Spinal cord (tissue), 10 donors: ENCODE measurements at places on chromosomes 12 and 14.

DNA sequence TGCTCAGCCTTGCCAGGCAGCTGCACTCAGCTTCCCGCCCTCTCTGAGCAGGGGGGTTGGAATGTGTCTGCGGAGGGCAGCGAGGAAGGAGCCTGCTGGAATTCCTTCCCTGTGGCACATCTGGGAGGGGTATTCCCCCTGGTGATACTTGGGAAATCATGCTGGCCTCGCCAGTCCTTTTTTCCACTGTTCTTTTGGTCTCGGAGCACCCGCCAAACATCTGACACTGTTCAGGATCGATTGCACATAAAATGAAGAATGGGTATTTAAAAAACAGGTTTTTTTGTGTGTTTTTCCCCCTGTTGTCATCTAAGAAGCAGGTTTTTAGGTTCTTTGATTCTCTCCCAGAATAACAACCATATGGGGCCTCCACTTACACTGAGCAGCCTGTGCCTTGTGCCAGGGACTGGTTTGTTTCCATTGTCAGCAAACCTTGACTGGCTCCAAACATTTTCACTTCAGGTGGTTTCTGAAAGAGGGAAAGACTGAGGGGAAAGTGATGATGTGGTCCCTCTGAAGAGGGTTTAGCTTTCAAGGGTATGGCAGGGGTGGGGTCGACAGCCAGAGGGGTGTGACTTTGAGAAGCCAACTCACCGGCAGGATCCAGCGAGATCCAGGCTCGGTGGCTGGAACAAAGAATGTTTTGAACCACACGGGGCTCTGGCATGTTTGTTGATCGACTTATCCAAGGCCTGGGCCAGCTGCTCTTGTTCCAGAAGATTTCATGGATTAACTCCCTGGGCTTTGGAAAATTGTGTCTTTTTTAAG is 215.1 kb downstream of the CACNA1C start:
- no peak for DNase-seq

GRCh38 chr12:93363841-93364297 is 13.9 kb upstream of the NUDT4 start:
- DNase-seq: no peak

DNA sequence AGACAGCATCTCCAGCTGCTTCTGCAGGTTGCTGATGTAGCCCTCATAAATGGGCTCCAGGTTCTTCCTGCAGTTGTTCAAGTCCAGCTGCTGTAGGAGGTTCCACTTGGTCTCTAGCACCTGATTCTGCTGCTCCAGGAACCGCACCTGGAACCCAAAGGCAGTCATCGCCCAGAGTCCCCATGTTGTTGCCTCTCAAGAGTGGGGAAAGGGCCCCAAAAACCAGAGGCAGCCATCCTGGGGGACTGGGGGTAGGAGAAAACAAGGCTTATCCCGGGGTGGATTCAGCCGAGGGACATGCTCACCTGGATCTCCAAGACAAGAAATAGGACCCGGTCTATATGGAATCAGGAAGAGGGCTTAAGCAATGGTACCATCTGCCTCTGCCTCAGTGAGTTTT is 2.3 kb downstream of the KRT72 start:
- DNase-seq: no peak

- no peak for DNase-seq
These were observed 21.0 kb downstream of the EEA1 start for GRCh38 chr12:92908108-92908507.

DNA sequence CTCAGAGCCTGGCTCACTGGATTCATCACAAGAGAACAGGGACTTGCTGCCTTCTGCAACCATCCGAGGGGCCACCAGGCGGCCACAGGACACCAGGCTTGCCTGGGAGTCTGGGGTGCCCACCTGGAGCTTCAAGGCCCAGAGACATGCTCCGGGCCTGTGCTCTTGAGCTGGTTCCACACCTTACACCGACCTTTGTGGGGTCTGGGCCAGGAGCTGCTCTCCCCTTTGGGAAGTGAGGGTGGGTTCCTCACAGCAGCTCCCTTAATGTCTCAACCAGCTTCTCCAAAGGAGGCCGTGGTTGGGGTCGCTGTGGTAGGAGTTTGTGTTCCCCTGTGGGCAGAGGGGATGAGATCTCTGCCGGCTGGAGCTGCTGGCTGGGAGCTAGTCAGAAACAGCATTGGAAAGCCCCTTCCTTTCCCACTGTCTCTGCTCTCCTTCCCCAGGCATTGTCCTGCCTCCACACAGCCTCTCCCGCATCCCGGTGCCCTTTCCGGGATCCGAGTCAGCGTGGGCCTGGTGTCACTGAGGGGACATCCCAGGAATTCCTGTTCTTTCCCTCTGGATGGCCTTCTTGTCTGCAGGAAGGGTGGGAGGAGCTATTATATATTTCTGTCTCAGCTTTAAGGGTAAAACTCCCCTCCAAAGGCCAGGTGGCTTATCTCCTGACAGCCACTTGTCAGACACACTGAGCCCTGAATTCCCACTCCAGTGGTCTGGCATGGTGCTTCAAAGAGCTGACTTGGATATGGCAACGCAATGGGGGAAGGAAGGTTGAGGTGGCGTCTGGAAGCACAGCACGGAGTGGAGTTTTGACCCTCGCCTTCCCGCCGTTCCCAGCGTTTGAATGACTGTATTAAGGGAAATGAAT is 5.1 kb upstream of the PAPLN start:
- no peak for DNase-seq

DNA sequence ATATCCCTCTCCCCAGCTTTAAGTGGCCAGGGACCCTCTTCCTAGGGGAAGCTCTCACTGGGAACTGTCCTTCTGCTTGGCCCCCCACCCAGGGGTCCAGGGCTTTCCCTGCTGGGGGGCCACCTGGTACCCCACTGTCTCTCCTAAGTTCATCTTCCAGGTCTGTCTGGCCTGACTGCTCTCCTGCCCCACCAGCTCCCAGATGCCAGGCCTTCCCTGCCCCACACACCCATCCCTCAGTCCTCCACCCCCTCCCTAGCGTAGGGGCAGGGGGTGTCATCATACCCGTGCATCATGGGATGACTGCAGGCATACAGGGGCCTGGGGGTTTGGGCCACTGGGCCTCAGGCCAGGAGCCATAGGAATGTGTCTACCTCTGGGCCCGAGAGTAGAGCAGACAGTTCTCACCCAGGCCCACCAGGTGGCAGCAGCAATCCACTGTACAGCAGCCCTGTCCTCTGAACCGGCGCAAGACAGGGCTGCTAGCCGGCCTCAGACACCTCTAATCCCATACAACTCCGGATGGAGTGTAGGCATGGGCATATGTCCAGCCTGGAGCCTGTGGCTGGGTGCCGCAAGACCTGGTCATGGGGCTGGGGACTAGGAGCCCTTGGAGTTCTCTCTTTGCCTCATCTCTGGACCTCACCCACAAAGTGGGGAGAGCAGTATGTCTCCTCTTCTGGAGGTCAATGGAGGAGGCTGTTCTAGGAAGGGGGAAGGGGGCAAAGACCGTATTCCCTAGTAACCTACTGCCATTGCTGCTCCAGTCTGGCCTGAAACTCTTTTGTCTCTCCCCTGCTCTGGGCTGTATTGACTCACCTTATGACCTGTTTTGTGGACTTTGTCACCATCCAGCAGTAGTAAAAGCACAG is 10.0 kb upstream of the SMARCD1 start:
- peak; percentile 59 for DNase-seq

- DNase-seq: no peak
These were observed 34.9 kb downstream of the KRT80 start for GRCh38 chr12:52156757-52157565.

DNA sequence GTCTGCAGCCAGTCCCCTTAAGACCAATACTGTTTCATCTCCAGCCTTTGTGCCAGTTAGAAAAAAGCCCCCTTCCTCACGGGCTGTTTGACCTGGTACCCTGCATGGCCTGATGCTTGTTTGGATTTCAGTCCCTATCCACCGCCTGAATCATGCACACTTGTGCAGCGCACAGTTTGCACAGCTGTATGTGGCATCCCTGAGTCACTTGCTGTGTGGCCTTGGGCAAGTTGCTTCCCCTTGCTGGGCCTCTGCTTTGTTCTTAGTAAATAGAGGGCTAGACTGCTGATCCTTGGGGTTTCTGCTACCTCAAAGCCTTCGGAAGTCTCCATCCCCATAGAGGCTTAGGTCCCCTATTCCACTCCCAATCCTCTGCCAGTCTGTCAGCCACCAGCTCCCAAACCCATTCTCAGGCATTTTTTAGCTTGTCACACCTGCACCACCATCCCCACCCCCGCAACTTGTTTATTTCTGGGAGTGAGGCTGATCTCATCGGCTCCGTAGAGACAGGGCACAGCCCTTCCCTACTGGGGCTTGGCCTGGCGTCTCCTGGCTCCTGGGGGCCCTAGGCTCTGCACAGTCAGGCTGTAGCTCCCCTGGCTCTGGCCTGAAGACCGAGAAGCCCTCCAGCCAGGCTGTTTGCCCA is 8.8 kb downstream of the KRT80 start:
- no peak for DNase-seq

DNA sequence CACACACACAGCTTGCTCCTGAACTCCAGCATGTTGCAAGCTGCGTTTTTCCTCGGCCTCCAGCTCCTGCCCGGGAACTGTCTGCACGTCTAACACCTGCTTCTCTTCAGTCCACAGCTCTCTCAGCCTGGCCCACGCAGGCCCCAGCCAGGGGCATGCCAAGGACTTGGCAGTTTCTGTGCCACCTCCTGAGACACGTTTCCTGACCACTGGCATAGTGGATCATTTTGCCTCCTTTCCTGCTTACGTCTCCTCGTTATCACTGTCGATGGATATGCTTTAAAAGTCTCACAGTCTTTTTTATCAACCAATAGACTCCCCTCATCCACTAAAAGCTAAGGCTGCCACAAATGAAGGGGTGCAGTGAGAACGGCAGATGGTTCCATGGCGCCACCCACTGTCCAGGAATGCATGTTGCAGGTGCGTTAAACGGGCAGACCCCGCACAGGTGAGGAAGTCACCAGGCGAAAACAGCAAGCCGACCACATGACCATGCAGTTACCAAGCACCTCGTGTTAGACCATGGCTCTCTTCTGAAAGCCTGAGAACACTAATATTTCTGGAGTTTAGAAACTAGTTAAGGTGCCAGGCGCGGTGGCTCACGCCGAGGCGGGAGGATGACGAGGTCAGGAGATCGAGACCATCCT is 14.7 kb upstream of the TEAD4 start:
- peak; percentile 72 for DNase-seq

DNA sequence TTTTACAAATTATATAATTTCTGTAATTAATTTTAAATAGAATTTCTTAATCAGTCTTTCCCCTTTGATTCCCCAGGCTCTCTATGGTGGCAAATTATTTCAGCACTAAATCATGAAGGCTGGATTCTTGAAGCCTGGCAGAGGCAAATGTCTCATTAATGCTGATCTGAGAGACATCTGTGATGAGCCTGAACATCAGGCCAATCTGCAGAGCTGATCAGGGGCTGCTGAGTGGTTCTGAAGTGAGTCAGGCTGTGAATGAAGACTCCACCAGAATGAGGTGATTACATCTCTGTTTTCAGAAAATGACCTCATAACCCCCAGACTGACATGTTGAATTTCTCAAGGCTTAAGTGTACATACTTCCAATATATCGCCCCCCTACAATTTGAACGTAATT is 124.2 kb upstream of the MIS18BP1 start:
- DNase-seq: no peak

DNA sequence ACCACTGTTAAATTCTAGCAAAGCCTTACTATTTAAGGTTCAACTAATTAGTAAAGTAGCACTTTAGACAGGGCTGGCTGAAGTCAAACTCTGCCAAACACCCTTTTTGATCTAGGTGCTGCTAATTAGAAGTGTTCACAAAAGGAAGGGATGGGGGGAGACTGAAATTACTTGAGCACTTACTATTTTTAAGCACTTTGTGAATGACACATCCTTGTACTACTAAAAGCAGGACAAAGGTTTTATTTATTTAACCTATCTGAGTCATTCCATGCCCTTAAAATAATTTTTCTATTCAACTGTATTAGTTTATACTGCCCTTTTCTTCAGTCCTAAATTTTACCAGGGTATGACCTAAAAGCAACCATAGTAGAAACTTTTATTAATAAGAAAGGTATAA is 20.1 kb downstream of the MBIP start:
- no peak for DNase-seq

- DNase-seq: peak; percentile 31
These were observed 5.6 kb downstream of the SLC11A2 start for GRCh38 chr12:51020448-51021182.

DNA sequence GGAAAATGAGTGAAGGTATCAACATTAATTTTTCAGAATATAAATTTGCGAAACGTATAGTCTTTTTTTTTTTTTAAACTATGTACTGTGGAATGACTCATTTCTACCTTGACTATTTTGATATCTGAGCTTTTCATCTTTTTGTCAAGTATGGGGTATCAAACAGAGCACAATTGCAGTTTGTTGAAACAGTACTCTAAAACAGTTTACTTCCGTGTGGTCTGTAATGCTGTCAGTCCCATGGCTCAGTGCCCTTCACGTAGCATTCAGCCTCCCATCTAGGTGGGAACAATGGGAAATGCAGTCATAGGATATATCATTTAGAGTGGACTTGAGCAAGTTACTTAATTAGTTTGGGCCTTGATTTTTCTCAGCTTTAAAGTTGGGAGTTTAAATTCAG is 139.5 kb downstream of the ERC1 start:
- DNase-seq: no peak

DNA sequence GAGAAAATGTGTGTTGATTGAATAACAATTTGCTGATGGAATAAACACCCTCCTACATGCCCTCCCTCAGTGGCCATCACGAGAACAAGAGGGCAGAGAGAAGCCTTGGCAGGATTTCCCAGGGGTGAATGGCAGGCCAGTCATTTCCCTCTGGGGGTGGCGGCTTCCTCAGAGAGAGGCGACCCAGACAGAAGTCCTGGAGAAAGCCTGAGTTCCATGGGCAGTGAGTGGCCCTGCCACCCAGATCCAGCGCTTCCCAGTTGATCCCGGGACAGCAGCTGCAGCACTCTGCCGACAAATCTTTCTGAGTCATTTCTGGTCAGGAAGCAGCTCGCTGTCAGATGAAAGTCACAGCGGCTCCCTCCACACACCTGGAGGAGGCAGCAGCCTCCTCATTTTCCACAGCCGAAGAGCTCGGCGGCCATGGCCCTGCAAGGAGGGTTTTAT is 123.0 kb downstream of the SCARB1 start:
- DNase-seq: no peak

DNA sequence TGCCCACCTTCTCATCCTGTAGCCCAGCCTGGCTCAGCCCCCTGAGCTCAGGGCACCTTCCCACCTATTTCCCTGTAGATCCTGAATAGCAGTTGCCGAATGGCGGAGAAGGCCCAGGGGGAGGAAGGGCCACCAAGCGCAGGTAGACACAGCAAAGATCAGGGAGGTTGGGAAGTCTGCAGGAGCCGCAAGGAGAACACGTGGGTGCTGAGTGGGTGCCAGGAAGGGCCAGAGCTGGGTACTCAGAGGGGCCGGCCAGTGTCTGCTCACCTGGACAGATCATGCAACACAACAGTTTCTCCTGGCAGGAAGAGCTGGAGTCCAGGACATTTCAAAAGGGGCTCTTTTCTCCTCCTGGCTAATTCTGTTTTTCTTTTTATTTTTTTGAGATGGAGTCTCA is 30.6 kb downstream of the CHGA start:
- DNase-seq: no peak

GRCh38 chr12:66008985-66009384 is 121.6 kb downstream of the LLPH start:
- no peak for DNase-seq

DNA sequence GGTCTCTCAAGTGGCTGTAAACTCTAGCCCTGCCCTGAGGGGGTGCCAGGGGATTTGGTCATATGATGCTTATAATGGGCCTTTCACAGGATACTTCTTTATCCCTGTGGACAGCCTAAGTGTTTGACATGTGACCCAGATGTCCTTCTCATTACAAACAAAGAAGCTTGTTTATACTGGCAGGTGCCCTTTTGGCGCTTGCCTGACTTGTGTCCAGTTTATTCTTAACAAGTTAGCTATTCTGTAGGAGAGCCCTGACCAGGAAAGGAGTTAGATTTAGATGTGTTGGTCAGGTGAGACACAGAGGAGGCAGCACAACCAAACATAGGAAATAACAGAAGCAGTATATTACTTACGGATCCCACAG is 51.9 kb downstream of the CCDC91 start:
- no peak for DNase-seq
